ENCODE measurements at places on chromosomes 12 and 14.

DNA sequence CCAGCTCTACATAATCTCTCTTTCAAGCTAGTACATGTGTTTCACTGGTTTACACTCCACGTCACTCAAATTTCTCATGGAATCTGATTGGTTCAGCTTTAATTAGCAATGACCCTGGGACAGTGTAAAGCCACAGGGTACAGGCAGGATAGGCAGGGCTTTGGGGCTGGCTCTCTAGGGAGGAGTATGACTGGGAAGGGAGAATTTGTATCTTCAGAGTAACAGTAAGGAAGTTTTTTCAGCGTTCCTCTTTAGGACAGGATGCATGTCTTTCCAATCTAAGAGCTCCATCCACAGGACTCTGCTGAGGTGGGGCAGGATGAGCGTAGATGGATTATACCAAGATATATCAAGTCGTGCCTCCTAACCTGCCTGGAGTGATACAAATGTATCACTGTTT lies 112.0 kb upstream of the CLEC14A start:
- DNase-seq, result no peak

- no peak for DNase-seq
Observed at GRCh38 chr14:70665448-70666360, 24.0 kb downstream of the TTC9 start.

GRCh38 chr14:81471062-81471461 lies 62.6 kb downstream of the SEL1L start:
- DNase-seq, result no peak

DNA sequence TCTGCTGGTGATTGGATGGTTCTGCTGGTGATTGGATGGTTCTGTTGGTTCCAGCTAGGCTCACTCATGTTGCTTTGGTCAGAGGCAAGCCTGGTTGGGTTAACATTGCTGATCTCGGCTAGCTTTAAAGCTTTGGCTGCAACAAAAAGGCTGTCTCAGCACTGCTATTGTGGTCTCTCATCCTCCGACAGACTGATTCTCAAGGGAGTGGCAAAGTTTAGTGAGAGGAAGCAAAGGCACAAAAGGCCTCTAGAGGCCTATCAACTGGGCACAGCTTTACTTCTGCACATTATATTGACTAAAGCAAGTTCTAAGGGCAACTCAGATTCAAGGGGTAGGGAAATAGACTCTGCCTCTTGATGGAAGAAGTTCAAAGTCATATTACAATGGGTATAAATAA lies 84.7 kb upstream of the LGR5 start:
- DNase-seq, result no peak

- no peak for DNase-seq
Observed at GRCh38 chr14:50719911-50720759, 52.0 kb upstream of the SAV1 start.

- no peak for DNase-seq
Observed at GRCh38 chr14:61403411-61403810, 82.0 kb downstream of the PRKCH start.

DNA sequence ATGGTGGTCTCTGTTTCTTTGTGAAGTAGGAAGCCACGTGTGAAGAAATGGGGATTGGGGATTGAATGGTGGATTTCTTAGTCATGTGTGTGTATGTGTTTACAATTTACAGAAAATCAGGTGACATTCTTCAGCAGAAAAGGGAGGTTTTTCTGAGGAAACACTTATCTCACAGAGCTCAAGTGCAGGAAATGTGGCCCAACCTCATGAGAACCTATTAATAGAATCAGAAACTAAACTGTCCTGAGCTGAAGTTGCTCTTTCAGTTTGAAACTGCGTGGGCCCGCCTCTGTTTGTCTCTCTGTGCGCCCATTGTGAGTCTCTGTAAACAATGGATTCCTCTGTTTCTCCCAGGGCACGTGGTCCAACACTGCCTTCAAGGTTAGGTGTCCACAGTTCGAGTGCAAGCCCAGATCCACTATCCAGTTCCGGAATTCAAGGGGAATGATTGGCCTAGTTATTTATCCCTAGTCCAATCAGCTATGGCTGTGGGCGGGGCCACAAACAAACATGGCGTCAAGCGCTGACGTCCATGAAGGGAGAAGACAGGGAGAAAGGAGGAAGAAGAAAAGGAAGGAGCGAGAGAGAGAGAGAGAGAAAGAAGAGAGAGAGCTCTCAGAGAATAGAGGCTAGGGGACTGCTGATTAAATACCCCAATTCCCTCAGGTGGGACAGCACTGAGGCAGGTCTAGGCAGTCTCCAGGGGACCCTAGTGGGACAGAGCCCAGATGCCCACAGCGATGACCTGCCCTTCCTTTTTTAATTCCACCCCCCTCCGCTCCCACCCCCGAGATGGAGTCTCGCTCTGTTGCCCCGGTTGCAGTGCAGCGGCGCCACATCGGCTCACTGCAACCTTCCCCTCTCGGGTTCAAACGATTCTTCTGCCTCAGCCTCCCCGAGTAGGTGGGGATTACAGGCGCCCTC lies 31.4 kb upstream of the C12orf76 start:
- peak; percentile 60 for DNase-seq

GRCh38 chr12:121176826-121177529 lies 33.0 kb upstream of the P2RX4 start:
- DNase-seq, result no peak

- no peak for DNase-seq
Observed at GRCh38 chr14:50619569-50620141, 48.5 kb downstream of the SAV1 start.

DNA sequence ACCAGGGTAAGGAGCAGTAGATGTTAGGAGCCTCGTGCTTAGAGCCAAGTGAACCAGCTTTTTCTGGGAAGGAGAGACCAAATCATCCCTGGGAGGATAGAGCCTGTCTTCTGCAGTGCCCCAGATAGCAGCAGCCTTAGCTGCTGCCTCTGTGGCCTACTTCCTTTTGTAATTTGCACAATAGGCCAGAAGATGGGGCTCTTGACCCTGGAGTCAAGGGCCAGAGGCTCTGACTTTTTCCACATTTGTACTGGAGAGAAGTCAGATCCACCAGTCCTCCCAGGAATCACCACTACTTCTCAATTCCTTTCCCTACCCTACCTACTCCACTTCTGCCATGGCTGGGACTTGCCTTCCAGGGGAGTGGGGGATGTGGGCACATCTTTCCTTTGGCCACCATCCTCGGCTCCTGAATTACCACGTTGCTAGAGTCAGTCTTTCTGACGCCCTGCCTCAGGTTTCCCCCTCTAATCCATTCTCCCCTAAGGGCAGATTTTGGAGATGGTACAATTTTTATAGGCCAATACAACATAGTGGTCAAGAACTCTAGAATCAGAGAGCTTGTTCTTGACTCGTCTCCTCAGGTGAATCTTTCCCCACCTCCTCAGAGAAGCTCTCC lies 3.3 kb upstream of the SLC4A8 start:
- no peak for DNase-seq

GRCh38 chr12:108773798-108774788 lies 42.8 kb upstream of the CORO1C start:
- no peak for DNase-seq

GRCh38 chr14:87065366-87065765 lies 927.6 kb downstream of the GALC start:
- no peak for DNase-seq

DNA sequence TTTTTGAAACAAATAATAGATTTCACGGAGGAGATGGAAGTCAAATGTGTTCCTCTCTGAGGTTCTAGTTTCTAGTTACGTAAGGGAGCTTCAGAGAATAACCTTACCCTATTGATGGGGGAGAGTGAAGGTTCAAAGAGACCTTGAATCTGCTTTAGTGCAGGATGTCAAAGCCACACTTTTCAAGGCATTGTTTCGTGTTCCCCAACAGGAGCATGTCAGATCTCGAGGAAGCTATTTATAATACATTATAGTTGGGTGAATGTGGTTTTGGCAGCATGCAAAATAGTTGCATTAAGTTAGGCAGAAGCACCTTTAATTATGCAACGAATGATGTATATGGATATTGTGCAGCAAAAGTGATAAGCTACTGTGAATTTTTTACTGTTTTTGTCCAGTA lies 614.9 kb downstream of the SLC16A7 start:
- no peak for DNase-seq

GRCh38 chr12:128012110-128012509 lies 254.9 kb upstream of the TMEM132C start:
- no peak for DNase-seq

DNA sequence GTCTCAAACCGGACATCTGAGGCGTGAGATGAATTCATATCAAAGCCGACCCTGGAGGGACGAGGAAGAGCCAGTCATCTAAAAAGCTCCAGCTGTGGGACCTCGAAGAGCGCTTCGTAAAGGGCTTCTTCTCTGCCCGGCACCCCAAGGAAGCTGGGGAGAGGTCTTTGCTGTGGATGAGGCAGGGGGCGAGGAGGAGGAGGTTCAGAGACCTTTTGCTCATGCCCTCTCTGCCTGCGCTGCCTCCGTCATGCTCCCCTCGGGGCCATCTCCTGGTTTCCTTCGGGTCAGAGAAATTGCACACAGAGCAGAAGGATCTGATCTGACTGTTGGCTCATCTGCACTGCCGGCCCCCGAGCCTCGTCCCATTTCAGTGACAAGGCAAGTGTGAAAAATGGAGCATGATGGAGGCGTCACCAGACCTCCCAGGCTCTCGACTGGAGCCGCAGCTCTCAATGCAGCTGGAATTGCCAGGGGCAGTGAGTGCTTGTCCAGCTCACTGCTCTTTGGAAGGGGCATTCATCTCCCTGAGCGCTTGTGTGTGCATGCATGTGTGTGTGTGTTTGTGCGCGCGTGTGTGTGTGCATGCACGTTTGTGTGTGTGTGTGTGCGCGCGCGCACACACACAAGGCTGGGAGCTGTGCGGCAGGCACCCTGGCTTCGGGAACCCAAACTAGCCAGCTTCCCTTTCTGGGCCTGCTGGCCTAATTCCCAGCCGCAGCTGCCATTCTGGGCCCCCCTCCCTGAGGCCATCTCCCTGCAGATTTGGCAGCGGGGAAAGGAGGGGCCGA lies 9.2 kb downstream of the CABP1 start:
- DNase-seq, result no peak

GRCh38 chr12:82937151-82937550 lies 250.4 kb downstream of the TMTC2 start:
- DNase-seq, result no peak

DNA sequence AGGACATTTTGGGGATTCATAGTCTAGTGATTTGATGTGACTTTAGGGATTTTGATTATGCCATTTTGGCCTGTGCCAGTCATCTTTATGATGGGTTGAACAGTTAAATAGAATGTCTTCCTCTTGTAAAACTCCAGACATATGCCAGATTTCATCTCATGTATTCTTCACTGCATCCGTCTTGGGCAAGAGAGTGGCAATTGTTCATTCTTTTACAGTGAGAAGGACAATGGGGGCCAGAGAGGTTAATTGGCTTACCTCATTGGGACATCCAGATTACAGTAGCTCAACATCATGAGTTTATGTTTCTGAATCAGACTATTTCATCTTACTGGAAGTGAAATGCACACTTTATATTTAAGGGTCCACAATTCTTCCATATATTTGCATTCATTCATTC lies 108.2 kb upstream of the SLC38A2 start:
- DNase-seq, result no peak

GRCh38 chr12:90965204-90965603 lies 10.2 kb upstream of the CCER1 start:
- DNase-seq, result no peak

- DNase-seq, result no peak
Observed at GRCh38 chr12:124964836-124965462, 24.0 kb downstream of the DHX37 start.

DNA sequence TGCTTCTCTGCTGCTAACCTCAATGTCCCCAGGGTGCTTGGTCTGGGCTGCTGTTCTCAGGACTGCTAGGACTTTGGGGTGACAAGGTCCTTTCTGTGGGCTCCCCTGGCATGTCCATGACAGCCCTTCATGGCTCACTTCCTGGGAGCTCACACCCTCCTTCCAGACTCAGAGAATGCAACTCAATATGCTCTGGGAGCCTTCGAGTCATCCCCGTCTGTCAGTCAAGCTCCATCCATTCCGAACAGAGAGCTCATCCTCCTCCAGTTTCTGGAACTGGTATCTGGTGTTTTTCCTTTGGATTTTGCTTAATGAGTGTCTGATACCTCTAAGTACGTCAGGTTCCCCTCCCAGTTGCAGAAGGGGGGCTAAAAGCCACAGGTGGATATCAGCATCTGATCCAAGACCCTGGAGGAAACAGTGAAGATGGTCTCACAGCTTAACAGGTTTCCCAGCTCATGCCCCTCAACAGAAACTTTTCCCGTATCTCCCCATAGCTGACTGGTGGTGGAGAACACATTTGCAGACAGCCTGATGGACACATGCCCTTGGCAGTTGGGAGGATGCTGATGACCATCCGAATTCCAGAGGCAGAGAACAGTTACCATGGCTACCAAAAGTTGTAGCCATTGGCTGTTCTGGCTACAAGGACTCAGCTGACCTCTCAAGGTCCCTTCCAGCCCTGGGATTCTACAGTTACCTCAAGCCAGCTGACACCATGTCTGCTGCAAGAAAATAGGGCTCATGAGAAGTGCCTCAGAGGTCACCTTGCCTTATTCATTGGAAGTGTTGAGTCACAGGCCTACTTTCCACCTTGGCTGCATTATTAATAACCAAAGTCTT lies 9.5 kb upstream of the RAB35 start:
- DNase-seq, result no peak

GRCh38 chr12:58920102-58920960 lies at the start of gene LRIG3:
Gene LRIG3, minus strand, starts transcription at chr12:58920504. Its CDS starts 269 bp downstream, at chr12:58920235.
- DNase-seq, result no peak

- DNase-seq, result no peak
Observed at GRCh38 chr12:92938018-92938417, 8.9 kb upstream of the EEA1 start.

DNA sequence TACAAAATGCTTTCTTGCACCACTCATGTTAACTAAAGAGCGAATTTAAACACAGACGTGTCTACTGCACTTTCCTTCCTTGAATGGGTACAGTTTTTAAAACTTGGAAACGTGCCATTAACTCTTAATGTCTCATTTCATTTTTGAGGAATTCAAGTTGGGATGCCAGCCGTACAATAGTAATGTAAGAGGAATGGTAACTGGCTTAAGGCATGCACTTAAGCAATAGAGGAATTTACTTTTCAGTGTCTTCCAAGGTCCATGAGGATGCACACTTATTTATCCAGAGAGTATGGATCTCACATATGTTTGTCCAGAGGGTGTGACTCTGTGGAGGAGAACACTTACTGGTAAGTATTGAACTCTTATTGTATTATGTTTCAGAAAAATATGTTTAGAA lies 52.9 kb downstream of the PPP4R4 start:
- DNase-seq, result no peak
